ENCODE measurements at places on chromosomes 7 and 10. TPM values are rescaled to one million over a fixed set of nuclear protein-coding genes. Genes with fewer than 3 reads are reported as not detected.

Gene CFAP43
- total RNA-seq, result 0.29 TPM

Gene PAPOLB
- total RNA-seq, result 0.26 TPM

Gene LGI1
- 0.27 TPM for total RNA-seq

Gene TFR2
- 0.79 TPM for total RNA-seq
